ENCODE measurements at places on chromosomes 16 and 17.

- DNase-seq, result no peak
Observed at GRCh38 chr17:79088247-79088996, 13.8 kb downstream of the ENGASE start.

GRCh38 chr17:64608571-64608981 is 53.5 kb downstream of the SMURF2 start:
- no peak for DNase-seq

GRCh38 chr17:9414471-9414870 is 161.1 kb downstream of the STX8 start:
- no peak for DNase-seq

DNA sequence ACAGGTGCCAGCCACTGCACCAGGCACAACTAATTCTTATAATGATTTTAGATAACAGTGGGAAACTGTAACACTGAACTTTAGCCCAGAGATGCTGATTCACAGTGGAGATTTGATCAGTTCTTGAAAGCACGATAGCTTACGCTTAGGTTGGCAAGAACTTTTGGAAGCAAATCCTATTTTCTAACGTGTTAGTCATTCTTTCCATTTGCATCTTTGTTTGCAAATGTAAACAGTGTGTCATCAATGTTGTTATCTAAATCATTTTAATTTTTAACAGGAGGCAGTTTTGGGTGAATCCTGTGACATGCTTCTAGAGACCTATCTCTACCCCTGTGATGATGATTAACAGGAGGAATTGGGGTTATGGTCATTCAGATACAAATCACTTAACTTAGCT is 35.7 kb upstream of the GNA13 start:
- DNase-seq, result no peak

- DNase-seq, result no peak
Observed at GRCh38 chr17:28643983-28644786, 773 bp downstream of the BLTP2 start.

GRCh38 chr17:31060791-31061550 is 33.8 kb upstream of the NF1 start:
- no peak for DNase-seq

GRCh38 chr16:1543085-1543896 is 9.8 kb downstream of the TMEM204 start:
- DNase-seq, result no peak

GRCh38 chr17:34365340-34365739 is 2.3 kb upstream of the CCL1 start:
- no peak for DNase-seq

DNA sequence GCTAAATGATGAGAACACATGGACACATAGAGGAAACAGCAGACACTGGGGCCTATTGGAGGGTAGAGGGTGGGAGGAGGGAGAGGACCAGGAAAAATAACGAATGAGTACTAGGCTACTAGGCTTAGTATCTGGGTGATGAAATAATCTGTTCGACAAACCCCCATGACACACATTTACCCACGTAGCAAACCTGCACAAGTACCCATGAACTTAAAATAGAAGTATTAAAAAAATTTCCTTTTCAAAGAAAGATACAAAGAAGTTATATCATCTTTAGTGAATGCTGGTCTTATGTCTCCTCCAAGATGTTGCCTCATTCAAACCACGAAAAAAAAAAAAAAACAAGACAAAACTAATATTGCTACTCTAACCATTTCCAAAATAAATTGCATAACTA is 31.7 kb downstream of the MBTD1 start:
- DNase-seq, result no peak

DNA sequence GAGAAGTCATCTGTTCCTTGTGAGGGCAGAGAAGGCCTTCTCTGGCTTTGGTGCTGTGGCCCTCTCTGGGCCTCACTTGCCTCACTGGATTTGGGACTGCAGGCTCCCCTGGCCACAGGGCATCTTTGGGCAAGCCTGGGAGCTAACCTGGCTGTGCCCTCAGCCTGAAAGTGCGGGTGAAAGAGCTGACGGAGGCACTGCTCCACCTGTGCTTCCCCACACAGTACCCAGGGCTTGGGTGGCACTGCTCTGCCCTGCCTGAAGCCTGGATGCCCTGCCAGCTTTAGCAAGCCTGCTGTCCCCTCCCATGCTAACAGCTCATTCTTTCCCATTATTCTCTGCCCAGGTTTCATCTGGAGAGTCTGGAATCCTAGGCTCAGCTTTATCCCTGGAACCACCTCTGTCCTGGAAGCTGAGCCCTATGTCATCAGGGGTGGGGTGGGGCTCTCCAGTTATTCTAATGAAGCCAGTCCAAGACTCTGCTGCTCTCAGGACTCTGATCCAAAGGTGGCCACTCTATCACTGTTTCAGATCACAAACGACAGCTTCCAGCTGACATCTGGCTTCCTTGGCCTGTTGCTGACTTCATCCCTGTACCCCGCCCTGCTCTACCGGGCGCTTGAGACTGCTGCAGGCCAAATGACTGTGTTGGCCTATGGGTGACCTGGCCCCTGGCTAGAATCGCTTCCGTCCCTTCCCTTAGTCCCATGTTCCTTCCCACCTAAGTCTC is 29.3 kb downstream of the HIC1 start:
- no peak for DNase-seq

DNA sequence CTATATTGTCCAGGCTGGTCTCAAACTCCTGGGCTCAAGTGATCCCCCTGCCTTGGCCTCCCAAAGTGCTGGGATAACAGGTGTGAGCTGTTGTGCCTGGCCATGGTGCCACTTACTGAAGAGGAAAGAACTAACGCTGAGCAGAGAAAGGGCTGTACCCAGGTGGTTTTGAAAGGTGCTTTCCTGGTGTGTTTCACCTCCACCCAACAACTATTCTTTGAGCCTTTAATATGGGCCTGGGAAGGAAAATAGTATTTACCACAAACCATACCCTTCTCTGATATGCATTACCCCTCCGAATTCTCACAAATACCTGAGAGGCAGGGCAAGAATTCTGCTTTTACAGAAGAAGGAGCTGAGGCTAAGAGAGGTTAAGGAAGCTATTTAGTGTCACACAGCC is 24.8 kb downstream of the KPNA2 start:
- no peak for DNase-seq

- DNase-seq, result no peak
Observed at GRCh38 chr17:5405400-5405799, 14.1 kb downstream of the NUP88 start.

GRCh38 chr16:27109666-27110523 is 43.2 kb downstream of the C16orf82 start:
- no peak for DNase-seq

DNA sequence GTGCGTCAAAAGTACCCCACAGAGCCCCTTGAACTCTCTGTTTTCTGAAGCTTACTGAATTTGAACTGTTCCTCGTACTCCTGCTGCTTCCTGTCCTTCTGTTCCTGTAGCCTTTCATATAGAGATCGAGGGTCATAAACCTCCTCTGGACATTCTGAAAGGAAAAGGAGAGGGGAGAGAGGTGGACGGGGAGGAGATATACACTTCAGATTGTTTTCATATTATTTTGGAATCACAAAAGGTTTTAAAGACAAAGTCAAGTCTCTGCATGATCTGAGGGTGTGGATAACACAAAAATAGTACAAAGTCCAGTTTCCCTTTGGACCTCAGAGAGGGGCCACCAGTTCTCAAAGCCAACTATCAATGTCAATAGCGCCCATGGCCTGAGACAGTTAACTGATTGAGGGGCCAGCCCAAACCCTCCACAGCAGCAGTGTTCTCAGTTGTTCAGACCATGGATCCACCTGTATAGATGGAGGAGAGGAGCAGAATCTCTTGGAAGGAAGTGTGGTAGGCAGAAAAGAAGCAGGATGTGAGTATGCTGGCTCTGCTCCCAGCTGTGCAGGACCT is 13.0 kb downstream of the PSME3IP1 start:
- no peak for DNase-seq

GRCh38 chr16:76059186-76059585 is 218.0 kb upstream of the CNTNAP4 start:
- DNase-seq, result no peak

DNA sequence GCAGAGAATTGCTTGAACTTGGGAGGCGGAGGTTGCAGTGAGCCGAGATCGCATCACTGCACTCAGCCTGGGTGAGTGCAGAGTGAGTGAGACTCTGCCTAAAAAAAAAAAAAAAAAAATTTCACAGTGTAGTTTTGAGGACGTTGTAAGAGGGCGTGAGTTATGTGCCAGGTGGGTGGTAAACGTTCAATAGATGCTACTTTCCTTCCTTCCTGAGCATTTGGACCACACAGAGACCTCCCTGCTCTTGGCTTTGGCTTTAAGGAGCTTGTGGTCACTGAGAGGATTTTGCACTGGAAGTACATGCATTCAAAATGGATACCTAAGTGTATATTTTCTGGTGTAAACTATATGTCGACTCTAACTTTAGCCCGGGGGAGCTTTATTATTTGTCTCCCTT is 30.5 kb downstream of the SOST start:
- DNase-seq, result no peak

DNA sequence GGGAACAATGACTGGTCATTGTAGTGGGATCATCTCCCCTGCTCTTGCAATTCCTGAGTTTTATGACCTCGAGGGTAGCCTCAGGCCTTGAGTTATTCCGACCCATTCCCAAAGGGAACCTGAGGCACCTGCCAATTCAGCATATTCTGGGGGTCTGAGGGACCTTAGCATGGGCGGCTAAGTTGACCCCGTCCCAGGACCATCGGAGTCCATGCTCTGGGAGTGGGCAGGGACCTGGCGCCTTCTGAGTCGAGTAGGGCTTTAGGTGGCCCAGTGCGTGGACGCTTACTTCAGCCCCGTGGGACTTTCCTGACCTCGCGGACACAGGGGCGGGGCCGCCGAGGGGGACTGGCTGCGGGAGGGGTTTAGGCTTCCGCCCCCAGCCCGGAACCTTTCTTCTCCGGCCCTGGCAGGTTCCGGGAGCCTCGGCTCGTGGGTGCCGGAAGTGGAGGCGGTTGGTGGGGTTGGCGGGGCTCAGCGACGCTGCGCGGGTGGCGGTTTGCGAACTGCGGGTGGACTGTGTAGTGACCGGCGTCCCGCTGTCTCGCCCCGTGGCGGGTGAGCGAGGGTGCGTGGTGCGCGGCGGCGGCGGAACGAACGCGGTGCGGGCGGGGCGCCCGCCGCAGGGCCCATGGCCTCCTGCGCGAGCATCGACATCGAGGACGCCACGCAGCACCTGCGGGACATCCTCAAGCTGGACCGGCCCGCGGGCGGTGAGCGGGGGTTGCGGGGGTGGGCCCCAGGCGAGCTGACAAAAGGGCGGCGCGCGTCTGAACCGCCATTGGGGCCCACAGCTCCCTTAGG is at the start of gene EDC4:
TSS of gene EDC4 (plus strand) at position 422 of the 804 bp plus-strand sequence. CDS start at position 632, 210 bp downstream.
- no peak for DNase-seq

GRCh38 chr17:35170968-35171771 is 23.0 kb downstream of the SLC35G3 start:
- no peak for DNase-seq

GRCh38 chr16:14335297-14335696 is 264.2 kb downstream of the MRTFB start:
- DNase-seq, result no peak

- DNase-seq, result no peak
Observed at GRCh38 chr16:2008009-2008526, 1.6 kb downstream of the ZNF598 start.

DNA sequence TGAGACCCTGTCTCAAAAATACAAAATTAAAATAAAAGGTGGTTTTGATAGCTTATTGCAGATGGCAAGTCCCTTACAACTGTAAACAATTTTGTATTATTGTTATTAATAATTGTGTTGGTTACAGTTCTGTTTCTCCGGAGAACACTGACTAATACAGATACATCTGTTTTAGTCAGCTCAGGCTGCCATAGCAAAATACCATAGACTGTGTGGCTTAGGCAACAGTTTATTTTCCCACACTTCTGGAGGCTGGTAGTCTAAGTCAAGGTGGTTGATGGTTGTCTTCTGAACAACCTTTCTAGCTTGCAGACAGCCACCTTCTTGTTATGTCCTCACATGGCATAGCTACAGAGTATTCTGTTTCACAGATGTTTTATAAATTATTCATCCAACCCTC is 14.2 kb upstream of the IL21R start:
- DNase-seq, result no peak

- no peak for DNase-seq
Observed at GRCh38 chr17:15654886-15655561, 29.1 kb downstream of the TRIM16 start.

GRCh38 chr16:72092832-72093447 is 480 bp downstream of the TXNL4B start:
- no peak for DNase-seq

DNA sequence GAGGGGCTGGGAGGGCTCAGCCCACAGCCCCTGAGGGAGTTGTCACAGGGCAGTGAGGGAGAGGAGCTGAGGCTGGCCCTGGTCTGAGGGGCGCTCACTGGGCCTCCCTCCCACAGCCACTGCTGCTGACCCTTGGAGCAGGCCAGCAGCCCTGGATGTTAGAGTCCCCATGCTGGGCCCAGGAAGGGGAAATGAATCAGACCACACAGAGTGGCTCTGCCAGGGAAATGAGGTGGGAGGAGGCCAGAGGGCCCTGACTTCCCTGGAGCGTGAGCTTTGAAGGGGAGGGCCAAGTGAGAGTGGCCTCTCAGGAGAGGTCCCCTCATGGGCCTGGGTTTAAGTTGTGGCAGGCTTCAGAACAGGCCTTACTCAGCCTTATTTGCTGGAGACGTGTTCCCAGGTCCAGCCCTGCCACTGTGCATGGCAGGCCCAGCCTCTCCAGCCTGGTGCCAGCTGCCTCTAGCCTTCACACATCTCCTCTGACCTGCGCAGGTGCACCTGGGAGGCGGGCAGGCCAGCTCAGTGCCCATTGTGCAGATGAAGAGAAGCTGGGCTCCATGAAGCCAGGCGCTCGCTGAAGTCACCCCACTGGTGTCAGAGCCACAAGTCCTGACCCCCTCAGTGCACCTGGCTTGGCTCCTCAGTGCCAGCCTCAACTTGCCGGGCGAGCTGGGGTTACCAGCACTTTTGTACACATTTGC is 15.4 kb downstream of the GPT2 start:
- no peak for DNase-seq

DNA sequence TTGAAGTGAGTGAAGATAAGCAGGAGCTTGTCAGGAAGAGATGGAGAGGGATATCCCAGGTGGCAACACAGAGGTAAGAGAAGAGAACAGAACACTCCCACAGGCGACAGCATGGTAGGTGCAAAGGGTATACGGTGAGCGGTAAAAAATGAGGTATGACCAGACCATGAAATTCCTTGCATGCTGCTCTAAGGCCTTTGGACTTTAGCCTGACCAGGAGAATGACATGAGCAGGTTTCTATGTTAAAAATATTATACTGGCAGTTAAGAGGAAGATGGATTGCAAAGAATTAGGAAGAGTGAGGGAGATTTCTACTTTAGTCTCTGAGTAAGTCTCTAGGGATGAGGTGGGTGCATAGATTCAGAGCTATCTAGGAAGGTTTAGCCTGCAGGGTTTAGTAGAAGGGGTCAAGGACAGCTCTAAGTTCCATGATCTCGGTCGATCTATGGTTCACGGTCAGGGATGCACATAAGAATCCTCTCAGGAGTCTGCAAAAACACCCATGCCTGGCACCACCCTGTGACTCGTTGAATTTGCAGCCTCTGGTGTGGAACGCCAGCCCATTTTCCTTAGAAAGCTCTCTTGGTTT is 65.7 kb downstream of the HLF start:
- no peak for DNase-seq

GRCh38 chr17:57562184-57562698 is 182.9 kb downstream of the CCDC182 start:
- DNase-seq, result no peak

Data from NCI-H2081 treated with DMSO at 0.1 percent for 48 hours (cell line).